A549 treated with dexamethasone at 1 μM for 4 hours (cell line): ENCODE measurements at places on chromosomes 5 and 9. TPM values are rescaled to one million over a fixed set of nuclear protein-coding genes. Genes with fewer than 3 reads are reported as not detected.

The CBY3 gene
- not detected in 5 replicates for total RNA-seq

The SNCAIP gene
- 0.02 to 0.05 TPM (median 0.04 TPM) in 3 of 5 replicates, not detected in the others for total RNA-seq

The IFNA2 gene
- not detected in 5 replicates for total RNA-seq

The RORB gene
- not detected in 5 replicates for total RNA-seq

The SLC1A3 gene
- total RNA-seq: 0.06 to 0.33 TPM (median 0.08 TPM) in 5 replicates

The PCDHB4 gene
- total RNA-seq: 0.02 to 0.12 TPM (median 0.02 TPM) in 3 of 5 replicates, not detected in the others

The PRDM9 gene
- total RNA-seq: not detected in 5 replicates

The NSMF gene
- 28.8 to 42.8 TPM (median 38.8 TPM) in 5 replicates for total RNA-seq

The POLR3G gene
- 15.3 to 18.8 TPM (median 16.7 TPM) in 5 replicates for total RNA-seq

The PCDH1 gene
- 2.1 to 4.1 TPM (median 3.4 TPM) in 5 replicates for total RNA-seq

The TLE1 gene
- total RNA-seq: 77.0 to 86.8 TPM (median 81.4 TPM) in 5 replicates

The SKIC3 gene
- 19.0 to 25.8 TPM (median 23.7 TPM) in 5 replicates for total RNA-seq

The CLK4 gene
- 6.5 to 10.1 TPM (median 8.7 TPM) in 5 replicates for total RNA-seq

The FAM169A gene
- 4.2 to 8.3 TPM (median 7.1 TPM) in 5 replicates for total RNA-seq

The TMEM245 gene
- total RNA-seq: 43.0 to 75.4 TPM (median 69.5 TPM) in 5 replicates

The ANKRD20A1 gene
- 0.77 to 1.8 TPM (median 1.5 TPM) in 5 replicates for total RNA-seq

The RHOBTB3 gene
- total RNA-seq: 7.9 to 11.8 TPM (median 9.5 TPM) in 5 replicates

The PLPPR1 gene
- total RNA-seq: not detected in 5 replicates

The IQGAP2 gene
- total RNA-seq: 1.9 to 3.1 TPM (median 2.5 TPM) in 5 replicates

The FOXD4L3 gene
- total RNA-seq: 0.05 to 0.08 TPM in 2 of 5 replicates, not detected in the others

The KIF24 gene
- total RNA-seq: 2.5 to 3.7 TPM (median 3.5 TPM) in 5 replicates

The ARHGEF39 gene
- total RNA-seq: 11.5 to 16.2 TPM (median 15.4 TPM) in 5 replicates

The MEIKIN gene
- total RNA-seq: not detected in 5 replicates

The RANBP17 gene
- 1.6 to 2.8 TPM (median 2.4 TPM) in 5 replicates for total RNA-seq

The TAS2R1 gene
- not detected in 5 replicates for total RNA-seq

The GRIA1 gene
- 0.01 TPM in 1 of 5 replicates, not detected in the others for total RNA-seq

The DMGDH gene
- 0.12 TPM in 1 of 5 replicates, not detected in the others for total RNA-seq

The EIF4E1B gene
- total RNA-seq: not detected in 5 replicates

The IFNA5 gene
- total RNA-seq: not detected in 5 replicates
